ENCODE measurements at places on chromosomes 6 and 20.

- no peak for DNase-seq
These were observed 11.6 kb downstream of the BACH2 start for GRCh38 chr6:90285042-90285481.

DNA sequence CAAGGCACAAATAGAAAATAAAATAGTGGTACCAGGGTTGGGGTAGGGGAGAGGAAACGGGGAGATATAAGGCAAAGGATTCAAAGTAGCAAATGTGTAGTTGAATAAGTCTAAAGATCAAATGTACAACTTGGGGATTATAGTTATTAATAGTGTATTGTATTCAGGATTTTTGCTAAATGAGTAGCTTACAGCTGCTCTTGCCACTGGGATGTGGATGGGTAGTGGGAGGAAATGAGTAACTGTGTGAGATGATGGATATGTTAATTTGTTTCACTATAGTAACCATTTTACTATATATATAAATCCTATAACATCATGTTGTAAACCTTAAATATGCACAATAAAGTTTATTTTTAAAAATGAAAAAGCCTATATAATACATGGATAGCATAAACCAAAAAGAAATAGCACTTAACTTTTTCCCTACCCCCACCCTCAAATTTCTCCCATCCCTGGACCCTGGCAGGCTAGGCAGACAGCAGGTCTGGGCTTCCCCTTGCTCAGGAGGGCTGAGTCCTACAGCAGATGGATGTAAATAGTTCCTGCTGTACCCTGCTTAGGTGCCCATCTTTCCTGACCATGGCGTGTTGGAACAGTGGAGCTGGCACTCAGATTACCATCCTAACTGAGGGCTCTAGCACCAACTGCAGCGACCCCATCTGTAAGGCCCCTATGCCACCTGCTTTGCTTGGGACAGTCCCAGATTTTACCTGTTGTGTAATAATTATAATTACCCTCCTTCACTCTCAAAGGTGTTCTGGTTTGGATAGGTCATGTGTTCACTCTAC, 28.6 kb upstream of the PBOV1 start:
- DNase-seq, result no peak

DNA sequence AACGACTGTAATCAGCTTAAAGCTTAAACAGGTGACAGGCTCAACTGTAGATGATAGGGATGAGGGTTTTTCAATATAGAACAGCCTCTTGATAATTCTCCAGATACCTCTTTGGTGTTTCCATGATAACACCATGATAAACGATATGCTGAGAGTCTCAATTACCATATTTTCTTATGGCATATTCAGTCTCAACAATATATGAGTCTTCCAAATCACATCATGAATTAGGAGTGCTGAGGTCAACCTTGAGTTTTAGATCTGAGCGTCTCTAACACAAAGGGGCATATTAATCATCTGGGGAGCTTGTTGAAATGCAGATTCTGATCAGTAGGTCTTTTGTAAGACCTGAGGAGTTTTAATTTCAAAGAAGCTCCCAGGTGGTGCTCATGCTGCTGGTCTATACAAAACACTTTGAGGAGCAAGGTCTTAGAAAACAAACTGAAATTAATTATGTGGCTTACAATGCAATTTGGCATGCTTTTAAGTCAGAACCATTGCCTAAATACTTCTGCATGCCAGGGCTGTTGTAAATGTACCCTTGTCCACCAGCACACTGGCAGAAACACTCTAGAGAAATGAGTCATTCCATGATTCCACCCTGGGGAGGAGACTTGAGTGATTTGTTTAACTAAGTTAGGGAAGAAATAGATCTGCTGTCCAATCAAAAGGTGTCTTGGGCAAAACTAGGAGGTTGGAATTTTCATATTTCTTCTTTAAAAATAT, 49.6 kb downstream of the PTCHD4 start:
- peak; percentile 23 for DNase-seq

DNA sequence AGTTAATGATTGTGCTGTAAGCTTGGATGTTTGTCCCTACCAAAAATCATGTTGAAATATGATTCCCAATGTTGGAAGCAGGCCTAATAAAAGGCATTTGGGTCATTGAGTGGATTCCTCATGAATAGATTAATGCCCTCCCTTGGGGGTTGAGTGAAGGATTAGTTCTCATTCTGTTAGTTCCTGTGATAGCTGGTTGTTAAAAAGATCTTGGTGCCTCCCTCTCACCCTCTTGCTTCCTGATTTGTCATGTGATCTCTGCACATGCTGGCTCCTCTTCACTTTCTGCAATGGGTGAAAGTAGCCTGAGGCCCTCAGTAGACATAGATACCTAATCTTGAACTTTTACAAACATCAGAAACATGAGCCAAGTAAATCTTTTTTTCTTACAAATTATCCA, 115.6 kb upstream of the HCRTR2 start:
- no peak for DNase-seq

- DNase-seq, result no peak
These were observed 15.4 kb downstream of the TMEM244 start for GRCh38 chr6:129845696-129846095.

GRCh38 chr6:116996842-116997241, 119.8 kb downstream of the RFX6 start:
- DNase-seq, result no peak

DNA sequence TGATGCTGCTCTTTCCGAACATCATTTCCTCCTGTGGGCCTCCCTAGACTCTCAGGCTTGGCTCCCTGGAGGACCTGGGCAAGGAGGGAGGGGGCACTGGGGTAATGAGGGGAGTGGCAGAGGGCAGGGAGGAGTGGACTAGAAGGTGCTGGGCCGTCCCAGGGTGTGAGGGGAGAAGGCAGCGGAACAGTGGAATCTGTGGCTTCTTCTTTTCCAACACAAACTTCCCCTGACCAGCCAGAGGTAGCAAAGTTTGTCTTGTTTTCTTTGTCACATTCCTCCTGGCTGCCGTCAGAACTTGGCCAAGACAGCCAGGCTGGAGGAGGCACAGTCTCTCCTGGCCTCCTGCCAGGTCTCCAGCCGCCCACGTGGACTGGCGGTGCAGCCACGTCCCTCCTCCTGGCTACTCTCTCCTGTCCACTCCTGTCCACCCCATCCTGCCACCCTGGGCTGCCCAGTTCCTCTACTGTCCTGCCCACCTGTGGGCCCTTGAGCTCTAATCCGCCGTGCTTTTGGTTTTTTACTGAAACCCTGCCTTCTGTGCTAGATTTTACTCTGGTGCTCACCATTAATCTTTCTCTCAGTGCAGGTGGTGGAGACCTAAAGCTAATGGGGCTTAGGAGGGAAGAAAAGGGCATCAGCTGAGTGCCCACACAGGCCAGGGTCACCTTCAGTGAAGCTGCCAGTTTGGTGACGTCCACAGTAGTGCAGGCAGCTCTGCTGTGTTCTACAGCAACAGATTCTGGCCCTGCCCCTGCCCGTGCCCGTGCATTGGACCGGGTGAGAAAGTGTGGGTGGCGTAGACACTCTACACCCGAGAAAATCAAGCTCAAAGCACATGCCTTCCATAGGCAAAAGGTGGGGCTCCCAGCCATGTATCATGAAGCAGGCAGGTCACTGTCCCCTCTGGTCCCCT, 2.8 kb upstream of the CDSN start:
- peak; percentile 86 for DNase-seq

- DNase-seq, result no peak
These were observed 30.6 kb downstream of the ELMO2 start for GRCh38 chr20:46375771-46376170.

GRCh38 chr20:43285170-43285569, 95.5 kb upstream of the PTPRT start:
- no peak for DNase-seq

DNA sequence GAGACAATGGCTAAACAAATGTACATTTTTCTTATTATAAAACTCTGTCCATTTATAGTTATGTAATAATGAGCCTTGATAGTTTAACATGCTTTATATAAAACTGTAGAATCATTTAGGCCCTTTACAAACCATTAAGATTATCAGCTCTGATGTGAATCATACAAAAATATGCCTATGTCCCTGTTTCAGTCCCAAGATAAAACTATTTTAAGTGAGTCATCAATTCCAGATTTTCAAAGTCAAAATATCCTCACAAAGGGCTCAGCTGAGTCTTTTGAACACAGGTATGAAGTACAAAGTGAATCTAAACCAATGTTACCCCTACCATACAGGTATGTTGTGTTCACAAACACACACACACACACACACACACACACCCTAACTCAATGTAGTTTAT, 88.0 kb downstream of the PTPRK start:
- peak; percentile 6 for DNase-seq

GRCh38 chr6:112362027-112362795, 15.1 kb downstream of the RFPL4B start:
- DNase-seq, result no peak

GRCh38 chr6:4491501-4492260, 284.5 kb upstream of the CDYL start:
- no peak for DNase-seq

DNA sequence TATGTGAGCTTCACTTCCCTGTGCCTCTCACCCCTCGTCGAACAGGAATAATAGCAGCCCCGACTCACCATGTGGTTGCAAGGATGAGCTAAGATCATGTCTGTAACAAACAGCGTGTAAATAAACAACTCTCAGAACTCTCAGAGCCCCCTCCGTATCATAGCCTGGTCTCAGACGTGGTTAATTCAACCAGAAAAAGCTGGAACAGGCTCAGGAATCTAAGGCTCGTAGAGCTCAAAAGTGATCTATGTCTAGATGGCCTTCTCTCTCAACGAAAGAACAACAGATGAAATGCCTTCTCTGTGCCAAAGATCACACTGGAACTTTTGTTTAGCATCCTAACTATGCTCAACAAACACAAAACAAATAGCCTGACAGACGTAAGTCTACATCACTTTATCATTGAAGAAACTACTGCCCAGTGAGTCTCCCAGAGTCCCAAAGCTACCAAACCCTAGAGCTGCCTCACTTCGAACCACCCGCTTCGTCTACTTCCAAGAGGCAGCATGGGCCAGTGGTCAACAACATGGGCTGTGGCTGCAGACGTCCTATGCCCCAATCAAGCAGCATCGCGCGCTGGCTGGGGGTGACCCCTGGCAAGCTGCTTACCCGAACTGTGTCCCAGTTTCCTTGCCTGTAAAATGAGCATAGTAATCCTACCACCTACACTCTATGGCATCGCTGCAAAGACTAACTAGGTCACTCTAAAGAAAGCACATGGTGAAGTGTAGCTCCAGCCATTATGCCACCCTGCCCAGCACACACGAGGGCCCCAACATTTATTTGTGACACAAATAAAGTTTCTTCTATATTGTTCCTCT, 35.1 kb downstream of the NFATC2 start:
- no peak for DNase-seq

- no peak for DNase-seq
These were observed 22.3 kb downstream of the DST start for GRCh38 chr6:56620229-56620868.

DNA sequence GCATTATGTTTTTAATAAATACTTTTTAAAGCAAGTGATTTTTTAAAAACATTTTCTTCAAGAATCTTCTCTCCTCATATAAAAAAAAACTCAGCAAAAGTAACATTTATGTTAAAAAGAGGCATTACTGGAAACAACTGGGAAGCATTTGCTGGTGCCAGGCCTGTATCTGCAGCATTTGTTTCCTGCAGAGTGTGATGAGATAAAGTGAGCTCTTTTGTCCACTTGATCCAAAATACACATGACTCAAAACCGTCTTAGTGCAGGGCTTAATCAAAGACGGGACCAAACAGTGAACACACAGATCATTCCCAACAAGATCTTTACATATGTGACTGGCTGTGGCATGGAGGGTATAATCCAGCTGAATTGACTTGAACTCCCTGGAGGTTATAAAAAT, 28.3 kb upstream of the RIPPLY2 start:
- no peak for DNase-seq

DNA sequence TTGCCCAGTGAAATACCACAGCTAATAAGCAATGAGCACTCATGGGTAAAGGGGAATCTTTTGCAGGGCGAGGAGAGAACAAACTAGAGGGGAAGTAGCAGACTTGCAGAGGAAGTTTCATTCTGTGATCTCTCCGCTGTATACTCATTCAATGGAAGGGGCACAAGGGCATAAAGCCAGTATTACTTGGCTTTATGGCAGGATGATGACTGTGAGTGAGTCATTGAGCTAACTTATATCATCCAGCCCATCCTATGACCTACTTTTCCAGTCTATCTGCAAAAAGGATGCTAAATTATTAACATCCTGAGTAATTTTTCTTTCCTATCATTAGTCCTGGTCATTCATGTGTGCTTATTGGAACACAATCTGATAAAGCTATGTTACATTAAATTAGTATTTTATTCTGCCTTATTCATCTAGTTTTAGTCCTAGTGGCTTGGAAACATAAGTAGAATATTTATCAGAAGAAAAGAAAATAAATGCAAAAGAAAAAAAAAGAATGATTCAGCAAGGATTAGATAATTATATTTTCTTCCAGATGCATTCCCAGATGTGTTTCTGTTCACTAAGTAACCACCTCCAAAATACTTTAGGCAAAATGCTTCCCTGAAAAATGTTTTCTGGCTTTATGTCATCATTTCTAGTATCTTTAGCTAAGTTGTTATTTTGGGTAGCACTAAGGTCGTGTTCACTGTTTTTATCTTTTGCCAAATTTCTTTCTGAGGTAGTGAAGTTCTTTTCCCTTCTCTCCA, 471.7 kb downstream of the CDKAL1 start:
- DNase-seq, result peak; percentile 28

All from H54 (cell line).